ENCODE measurements at places on chromosomes 7 and 10.

GRCh38 chr7:4797858-4798705 is 22.7 kb downstream of the AP5Z1 start:
- peak; percentile 47 for DNase-seq

GRCh38 chr10:118669020-118669791 is 73.8 kb upstream of the PRLHR start:
- DNase-seq, result no peak

- DNase-seq, result no peak
Measured at GRCh38 chr7:26101361-26102151, 50.4 kb upstream of the NFE2L3 start.

DNA sequence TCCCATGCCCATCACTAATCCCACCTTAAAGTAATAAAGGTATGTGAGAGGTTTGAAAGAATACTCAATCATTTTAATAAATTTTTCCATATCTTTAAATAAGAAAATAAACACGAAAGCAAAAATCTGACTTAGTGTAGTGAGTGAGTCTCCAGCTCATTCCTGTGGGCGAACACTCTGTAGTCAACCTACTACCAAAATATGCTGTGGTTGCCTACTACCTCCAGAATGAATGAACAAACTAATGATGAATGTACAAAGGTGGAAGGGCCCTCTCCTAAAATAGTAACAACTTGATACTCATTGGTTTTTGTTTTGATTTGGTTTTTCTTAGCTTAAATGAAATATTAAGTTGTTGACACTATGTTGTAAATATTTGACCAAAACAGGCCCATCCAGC is 195.5 kb upstream of the HPS1 start:
- no peak for DNase-seq

DNA sequence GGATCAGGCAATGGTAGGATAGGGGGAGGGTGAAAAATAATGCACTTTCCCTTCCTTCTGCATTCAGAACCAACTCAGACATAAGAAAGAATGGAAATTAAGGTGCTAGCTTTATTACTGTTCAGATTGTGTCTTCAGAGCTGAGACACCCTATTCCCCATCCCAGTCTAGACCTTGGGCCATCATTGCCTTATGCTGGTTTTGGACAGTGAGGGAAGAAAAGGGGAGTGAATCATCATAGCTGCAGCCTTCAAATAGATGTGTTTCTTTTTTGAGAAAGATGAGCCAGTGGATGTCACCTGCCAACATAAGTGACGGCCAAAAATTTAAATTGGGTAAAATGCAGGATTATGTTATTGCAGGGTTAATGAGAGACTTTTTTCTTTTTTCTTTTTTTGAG is 27.0 kb upstream of the TOMM7 start:
- DNase-seq, result no peak

GRCh38 chr7:47145186-47145725 is 436.7 kb downstream of the TNS3 start:
- no peak for DNase-seq

GRCh38 chr7:139829775-139830117 is 682 bp downstream of the TBXAS1 start:
- no peak for DNase-seq

DNA sequence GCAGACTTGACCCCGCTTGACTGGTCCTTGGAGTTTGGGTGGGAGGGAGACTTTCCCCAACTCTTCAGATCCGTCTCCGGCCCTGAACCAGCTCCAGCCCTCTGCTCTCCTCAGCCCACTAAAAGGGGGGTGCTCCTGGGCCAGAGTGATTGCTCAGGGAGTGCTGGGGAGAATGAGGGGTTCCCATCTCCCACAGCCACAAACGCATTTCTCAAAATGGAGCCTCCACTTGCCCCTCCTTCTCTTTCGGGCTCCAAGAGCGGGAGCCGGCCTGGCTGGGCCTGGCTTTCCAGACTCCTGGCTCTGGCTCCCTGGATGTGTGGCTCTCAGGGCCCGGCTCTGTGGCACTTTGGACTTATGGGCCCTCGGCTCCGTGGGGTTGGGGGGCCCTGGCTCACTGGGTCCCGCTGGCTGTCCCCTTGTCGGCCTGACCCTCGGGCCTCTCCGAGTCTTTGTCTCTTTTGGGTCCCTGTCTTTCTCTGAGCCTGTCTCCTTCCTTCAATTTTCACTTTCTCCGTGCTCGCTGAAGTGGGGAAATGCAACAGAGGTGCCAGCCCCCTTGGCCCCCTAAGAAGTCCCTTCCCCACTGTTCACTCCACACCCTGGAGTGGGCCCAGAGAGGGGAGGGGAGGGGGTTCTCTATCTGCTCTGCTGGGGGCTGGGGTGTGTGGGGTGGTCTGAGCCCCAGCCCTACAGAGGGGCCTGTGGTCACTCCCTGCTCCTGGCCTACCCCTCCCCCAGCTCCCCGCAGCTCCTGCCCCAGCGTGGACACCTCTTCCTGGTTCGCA is 713 bp downstream of the LZTS2 start:
- no peak for DNase-seq

DNA sequence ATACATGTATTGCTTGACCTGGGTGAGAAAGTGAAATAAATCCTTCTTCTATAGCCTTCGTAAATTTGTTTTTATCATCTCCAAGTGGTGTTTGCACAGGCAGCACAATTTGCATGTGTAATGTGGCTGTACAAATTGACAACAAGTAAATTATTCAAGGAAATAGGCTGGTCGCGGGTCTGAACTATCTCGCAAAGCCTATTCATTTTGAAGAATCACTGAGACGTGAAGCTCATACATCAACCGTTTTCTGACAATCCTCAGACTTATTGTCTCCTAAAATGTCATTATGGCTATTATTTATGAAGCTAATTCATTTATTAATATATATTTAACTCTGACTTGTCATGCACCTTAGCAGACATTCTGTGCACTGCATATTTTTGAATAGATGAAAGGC is 16.2 kb upstream of the FAM204A start:
- no peak for DNase-seq

DNA sequence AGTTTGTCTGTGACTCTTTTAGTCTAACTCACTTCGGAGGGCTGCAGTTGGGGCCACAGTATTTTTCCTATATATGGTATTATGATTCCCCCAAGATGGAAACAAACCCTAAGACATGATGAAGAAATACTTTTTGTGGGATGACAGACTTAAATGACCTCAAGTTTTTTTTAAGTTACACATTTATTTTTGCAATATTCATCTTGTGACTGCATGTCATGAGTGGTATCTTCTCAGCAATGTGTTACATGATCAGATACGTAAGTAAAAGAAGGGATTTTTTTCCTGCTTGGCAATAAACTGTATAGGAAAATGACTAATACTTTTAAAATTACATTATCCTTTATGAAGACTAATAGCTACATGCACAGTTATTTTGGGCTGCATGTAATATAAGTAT is 57.8 kb downstream of the OR13A1 start:
- no peak for DNase-seq

DNA sequence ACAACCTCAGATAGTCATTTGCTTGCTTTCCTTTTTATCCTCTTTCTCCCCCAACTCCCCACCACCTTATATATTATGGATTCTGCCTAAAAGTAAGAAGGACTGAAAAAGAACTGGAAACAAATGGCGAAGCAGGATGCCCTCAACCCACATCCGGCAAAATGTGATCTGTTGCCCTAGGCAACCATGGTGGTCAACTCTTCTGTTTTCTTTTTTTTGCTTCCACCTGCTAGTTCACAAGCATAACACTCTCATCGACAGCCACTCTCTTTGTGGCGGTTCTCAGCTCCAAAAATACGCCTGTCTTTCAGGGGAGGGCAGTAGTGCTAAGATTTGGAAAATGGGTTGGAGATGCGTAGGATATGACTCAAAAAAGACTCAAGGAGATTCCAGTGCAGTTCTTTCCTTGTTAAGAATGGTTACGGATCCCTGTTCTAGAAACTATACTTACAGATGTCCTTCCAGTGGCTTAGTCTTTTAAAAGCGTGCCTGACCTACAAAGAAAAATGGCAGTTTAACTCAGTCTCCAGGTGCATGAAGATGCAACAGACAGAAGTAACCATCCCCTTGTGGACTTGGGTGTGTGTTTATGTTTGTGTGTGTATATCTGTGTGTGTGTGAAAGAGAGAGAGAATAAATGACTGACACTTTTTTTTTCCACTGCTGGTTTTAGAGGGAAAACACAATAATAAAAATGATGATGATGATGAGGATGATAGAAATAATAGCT is 10.7 kb downstream of the APBB1IP start:
- peak; percentile 33 for DNase-seq

DNA sequence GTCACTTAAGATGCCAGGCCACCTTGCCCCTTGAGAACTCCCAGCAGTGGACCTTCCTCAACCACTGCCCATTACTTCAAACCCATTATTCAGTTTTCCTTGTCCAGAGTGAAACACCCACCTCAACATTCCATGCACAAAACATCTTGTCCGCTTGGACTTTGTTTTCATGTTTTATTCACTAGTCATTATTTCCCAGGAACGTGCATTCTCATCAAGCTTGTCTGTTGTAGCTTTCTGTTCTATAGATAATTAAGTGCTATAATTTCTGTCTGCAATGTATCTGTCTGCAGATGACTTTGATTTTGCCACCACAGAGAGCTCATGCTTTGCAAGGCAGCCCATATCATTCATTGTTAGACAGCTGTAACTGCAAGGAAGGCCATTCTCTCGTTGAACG is 117.4 kb downstream of the RAB18 start:
- DNase-seq, result no peak

- DNase-seq, result no peak
Measured at GRCh38 chr10:30151581-30152389, 92.4 kb upstream of the JCAD start.

GRCh38 chr7:127582361-127582760 is 3.0 kb downstream of the GCC1 start:
- no peak for DNase-seq

DNA sequence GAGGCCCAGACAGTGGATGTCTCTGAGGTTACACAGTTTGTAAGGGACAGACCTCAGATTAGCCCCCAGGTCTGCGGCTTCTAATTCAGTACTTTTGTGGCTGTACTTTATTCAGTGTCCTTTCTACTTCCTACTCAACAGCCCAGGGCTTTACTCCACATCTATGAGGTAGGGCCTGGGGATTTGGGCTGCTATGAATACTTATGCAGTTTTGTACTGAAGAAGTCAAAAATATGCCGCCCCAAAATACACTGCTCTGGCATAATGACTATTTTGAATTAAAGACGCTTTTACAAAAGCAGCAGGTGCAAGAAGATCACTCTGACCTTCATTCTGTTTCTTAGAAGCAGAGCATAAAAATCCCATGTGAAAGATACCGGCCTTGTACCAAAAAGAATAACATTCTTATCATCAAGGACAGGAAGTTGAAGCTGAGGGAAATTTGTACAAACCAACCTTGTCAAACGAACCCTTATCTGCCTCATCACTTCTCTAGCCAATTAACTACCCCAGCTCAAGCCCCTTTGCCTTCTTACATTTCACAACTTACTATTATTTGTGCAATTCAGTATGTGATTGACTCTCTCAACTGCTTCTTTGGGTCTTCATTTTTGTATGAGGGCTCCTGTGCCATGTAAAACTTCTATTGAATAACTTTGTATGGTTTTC is 26.1 kb upstream of the TRUB1 start:
- no peak for DNase-seq

- no peak for DNase-seq
Measured at GRCh38 chr7:113283861-113284260, 165.5 kb upstream of the SMIM30 start.

DNA sequence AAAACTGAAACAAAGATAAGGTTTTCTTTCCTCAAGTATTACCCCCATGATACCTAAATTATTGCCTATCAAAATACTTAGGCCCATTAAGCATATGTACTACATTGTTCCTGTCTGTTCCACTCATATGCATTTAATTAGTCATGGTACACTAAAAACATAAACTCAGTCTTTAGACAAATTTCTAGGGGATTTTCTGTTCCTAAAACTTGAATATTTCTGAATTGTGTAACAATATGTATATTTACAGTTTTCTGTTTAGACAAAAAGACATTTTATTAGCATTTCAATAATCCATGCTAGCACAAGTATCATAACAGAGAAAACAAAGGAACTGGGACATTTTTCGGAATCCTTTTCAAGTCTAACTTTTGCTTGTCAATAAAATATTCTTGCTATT is 234.2 kb downstream of the CRPPA start:
- DNase-seq, result no peak

- DNase-seq, result no peak
Measured at GRCh38 chr10:110852947-110853346, 18.8 kb upstream of the PDCD4 start.

DNA sequence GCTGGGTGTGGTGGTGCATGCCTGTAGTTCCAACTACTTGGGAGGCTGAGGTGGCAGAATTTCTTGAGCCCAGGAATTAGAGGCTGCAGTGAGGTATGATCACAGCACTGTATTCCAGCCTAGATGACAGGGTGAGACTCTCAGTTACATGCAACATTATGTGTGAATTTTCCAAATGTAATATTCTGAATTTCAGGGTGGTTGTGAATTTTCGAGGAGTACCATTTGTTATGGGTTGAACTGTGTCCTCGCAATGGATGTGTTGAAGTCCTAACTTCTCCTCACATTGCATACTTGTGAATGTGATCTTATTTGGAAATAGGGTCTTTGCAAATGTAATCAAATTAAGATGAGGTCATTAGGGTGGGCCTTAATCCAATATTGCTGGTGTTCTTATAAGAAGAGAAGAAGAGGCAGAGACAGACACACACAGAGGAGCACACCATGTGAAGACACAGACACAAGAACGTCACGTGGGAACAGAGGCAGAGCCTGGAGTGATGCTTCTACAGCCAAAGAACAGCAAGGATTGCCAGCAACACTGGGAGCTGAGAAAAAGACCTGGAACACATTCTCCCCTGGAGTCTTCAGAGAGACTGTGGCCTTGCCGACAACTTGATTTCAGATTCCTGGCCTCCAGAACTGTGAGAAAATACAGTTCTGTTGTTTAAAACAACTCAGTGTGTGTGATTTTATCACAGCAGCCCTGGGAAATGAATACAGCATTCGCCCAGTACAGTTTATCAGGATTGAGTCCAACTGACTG is 91.9 kb downstream of the ZNF783 start:
- no peak for DNase-seq

- DNase-seq, result no peak
Measured at GRCh38 chr10:80158598-80159127, 26.1 kb downstream of the PLAC9 start.

- no peak for DNase-seq
Measured at GRCh38 chr10:75884808-75885207, 453.4 kb downstream of the LRMDA start.

- no peak for DNase-seq
Measured at GRCh38 chr7:91659096-91659495, 221.4 kb downstream of the MTERF1 start.
